ENCODE measurements at places on chromosomes 6 and 20.
A peak's percentile ranks its signal among the peaks of the same experiment; 100 is the strongest.

- no peak for DNase-seq
These were observed 6.9 kb upstream of the HELZ2 start for GRCh38 chr20:63580796-63581461.

DNA sequence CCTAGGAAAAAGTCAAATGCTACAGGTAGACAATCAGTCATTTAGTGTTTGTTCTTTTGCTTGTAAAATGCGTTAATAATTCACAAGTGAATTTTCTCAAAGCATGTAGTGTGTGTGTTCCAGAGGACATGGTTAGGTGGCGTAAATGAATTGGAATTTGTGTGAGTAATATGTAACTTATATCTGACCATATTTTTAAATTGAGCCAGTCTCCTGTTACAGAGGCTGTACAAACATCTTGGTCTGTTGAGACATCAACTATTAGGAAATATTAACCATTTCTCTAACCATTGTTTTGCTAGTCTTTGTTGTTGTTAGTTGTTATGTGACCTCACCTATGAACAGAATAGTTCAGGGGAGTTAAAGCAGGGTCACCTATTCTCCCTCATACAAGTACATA lies 22.7 kb downstream of the MCM8 start:
- DNase-seq, result no peak

DNA sequence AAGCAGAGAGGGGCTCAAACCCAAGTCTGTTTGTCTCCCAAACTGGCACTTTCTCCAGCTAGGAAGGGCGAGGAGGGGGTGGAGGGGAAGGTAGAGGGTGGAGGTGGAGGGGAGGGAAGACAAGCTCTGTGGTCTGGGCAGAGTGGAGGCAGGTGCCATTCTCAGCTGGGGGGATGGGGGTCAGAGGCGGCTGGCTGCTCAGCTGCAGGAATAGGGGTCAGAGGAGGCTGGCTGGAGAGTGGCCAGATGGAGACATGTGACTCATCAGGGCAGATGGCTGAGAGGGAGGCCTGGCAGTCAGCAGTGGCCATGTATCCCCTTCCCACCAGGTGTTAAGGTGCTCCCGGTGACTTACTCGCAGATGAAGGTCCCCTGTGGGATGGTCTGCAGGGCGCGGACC lies 3.5 kb upstream of the SLC44A4 start:
- DNase-seq, result no peak

DNA sequence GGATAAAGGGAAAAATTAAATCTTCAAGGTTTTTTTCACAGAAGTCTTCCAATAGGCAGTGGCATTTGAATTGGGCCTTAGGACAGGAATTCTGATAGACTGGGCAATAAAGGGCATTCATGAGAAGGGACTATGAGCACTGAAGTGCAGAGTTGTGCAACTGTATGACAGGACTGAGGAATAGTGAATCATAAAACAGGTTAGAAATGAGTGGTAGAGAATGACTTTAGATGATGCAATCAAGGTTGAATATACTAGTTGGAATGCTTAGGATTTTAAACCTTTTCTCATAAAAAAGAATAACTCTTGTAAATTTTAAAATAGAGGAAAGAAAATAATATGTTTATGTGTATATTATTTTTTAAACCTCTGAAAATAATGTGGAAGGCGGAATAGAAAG lies 944.7 kb downstream of the PHF3 start:
- DNase-seq, result no peak

- DNase-seq, result peak; percentile 41
These were observed 187.5 kb upstream of the PDE10A start for GRCh38 chr6:165850434-165851019.

GRCh38 chr6:44004625-44005506 lies 122.4 kb downstream of the MRPL14 start:
- DNase-seq, result no peak

DNA sequence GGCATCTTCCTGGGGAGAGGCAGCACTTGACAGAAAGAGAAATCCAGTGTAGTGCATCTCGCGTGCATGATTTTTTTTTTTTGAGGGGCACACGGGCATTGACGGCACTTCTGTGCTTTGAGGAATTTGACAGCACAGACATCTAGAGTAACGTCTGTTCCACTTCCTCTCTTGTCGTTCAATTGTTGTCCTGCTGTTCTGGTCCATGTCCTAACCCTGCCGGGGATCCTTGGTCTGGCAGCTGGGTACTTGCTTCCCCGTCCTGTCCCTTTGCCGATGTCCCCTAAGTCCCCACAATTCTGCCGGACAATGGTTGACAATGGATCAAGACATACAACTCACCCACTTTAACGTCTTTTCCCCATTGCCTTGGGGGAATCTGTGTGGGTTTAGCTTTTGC lies 46.0 kb upstream of the NAA20 start:
- DNase-seq, result no peak

- DNase-seq, result no peak
These were observed 5.4 kb downstream of the TGM3 start for GRCh38 chr20:2301164-2301622.

- DNase-seq, result no peak
These were observed 275.3 kb downstream of the ALDH8A1 start for GRCh38 chr6:134674562-134674961.

GRCh38 chr6:106513808-106514582 lies 115.3 kb downstream of the RTN4IP1 start:
- DNase-seq, result no peak

GRCh38 chr6:30150671-30151395 lies 10.2 kb downstream of the TRIM10 start:
- DNase-seq, result no peak

GRCh38 chr20:9241721-9242427 lies 173.0 kb downstream of the PLCB4 start:
- no peak for DNase-seq

- no peak for DNase-seq
These were observed 7.5 kb downstream of the APMAP start for GRCh38 chr20:24984961-24985640.

DNA sequence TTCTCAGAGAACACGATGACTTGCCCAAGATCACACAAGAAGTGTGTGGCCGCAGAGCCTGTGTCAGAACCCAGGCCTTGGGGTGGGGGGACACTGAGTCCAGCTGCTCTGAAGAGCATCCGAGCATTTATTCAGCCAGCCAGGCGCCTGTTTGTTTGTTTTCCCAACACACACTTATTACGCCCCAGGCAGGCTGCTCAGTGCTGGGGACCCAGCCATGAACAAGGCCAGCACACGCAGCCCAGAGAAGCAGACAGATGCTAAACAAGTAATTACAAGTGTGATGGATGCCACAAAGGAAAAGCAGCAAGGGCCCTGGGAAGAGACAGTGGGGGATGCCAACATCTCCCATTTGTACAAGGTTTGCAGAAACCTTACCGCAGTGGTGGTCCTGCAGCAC lies 19.4 kb upstream of the SIRPA start:
- no peak for DNase-seq

DNA sequence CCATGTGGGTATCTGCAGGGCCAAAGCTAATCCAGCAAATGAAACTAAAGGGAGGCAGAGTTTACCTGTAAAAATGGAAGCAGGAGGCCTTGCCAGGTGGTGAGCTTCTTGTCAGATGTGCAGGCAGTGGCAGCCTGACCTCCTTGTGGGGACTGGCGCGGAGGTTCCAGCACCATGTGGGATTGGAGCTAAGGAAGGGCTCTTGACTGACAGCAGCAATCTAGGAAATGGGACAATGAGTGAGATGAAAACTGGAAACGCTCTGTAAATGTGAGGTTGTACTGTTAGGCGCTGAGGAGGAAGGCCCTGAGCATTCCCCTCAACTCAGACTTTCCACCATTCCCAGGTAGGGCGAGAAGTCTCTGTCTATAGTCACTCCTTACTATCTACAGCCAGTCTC lies 81.8 kb upstream of the ARMC2 start:
- no peak for DNase-seq

DNA sequence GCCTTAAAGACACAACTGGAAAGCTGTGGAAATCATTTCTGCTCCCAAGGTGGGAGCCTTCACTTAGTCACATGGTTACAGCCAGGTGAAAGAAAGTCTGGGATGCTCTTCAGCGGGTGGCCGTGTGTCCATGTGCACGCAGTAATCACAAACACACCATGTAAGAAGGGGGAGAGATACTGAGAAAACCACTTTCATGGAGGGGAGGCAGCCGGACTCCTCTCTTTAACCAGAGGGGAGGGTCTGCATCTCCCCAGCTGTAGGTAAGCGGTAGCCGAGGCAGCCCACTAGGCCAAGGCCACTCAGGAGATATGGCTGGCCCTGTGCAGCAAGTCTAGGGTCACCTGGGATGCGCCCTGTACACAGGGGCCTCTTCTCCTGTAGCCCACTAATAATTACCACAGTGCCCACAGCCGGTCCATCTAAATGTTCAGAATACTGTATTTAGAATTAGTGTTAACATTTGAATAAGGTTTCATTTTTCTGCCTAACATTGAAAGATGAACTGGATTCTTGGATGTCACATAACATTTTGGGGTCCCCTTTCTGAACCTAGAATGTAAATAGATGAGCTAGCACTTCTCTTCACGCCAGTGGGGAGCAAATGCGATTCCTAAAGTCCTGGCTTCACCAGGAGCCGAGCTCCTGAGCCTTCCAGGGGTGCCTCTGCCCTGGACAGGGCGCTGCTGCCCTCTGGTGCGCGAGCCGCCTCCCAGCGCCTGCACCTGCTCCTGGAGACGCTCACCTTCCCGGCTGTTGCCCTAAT lies 15.9 kb downstream of the GPR31 start:
- DNase-seq, result peak; percentile 26

- DNase-seq, result no peak
These were observed 40.1 kb upstream of the EEF1A1 start for GRCh38 chr6:73560853-73561407.

- DNase-seq, result no peak
These were observed 545 bp downstream of the FNDC1 start for GRCh38 chr6:159169557-159170332.

DNA sequence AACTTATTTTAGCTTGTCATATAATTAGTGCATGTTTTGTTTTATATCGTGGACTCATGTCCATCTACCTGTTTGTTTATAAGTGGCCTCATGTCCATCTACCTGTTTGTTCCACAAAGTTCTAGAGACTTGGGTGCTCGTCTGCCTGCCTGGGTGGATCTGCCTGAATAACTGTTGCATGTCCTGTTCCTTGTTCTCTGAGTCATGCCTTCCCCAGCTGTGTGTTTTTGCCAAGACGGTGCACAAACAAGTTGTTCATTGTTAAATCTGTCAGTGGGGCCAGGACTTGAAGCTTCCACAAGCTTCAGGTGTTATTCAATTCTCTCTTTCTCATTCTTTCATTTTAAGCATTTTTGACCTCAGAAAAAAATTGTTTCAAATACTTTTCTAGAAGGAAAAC lies 358.0 kb upstream of the CITED2 start:
- no peak for DNase-seq

DNA sequence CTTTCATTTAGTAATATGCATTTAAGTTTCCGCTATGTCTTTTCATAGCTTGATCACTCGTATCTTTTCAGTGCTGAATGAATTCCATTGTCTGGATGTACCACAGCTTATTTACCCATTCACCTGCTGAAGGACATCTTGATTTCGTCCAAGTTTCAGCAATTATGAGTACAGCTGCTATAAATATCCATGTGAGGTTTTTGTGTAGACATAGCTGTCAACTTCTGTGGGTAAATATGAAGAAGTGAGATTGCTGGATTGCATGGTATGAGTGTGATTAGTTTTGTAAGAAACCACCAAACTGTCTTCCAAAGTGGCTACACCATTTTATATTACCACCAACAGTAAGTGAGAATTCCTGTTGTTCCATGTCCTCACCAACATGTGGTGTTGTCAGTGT lies 79.2 kb upstream of the STMND1 start:
- no peak for DNase-seq

DNA sequence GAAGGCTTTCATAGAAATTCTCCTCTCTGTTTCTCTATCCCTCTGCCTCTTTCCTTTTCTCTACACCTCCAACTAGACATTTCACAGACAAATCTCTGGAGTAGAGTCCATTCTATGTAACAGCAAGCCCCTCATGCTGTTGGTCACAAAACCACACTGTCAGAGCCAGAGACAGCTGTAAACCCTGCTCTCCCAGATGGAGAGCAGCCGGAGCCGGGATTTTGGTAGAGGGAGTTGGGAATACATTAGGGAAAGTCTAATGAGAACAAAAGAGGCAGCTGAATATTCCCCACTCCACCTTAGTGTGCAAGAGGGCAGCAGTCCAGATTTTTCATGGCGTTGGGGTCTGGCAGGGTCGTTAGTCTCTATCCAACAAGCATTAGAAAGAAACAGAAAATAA lies 68.3 kb upstream of the EDN1 start:
- no peak for DNase-seq

- no peak for DNase-seq
These were observed 210.4 kb downstream of the FOXC1 start for GRCh38 chr6:1820165-1820564.

DNA sequence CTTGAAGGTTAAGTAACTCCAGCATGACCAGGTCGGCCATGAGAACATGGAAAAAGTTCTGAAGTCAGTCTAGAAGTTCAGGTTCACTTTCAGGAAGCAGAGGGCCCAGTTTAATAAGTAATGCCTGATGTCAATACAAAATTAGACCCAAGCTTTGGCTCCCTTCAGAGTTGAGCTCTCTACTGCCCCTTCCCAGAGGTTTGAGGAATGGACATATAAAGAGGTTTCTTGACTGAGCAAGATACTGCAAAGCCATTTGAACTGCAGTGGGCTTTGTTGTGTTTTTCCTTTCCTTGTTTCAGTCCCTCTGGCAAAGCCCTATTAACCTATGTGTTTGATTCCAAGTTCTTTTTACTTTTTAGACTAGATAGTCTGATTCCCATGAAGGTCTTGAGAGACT lies 97.8 kb upstream of the PREP start:
- no peak for DNase-seq

Measured in anterior cingulate cortex (tissue), 58 donors.